ENCODE measurements at places on chromosomes 13 and 19.

DNA sequence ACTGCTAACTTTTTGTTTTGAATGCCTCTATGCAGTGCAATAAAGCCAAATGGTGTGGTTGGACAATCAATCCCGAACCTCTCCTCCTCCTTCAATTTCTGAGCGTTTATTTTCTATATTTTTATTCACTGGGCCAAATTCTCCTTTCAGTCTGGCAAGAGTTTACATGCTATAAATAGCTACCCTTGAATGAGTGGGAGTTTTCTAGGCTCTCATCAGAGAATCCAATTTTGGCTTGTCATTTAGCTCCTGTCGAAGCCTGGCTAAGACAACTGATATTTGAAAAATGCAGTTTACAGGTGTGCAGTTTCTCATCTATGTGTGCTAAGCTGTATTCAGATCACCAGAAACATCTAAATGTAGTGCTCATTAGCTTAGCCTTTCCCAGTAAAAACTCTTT lies 61.8 kb downstream of the OLFM4 start:
- DNase-seq = no peak

GRCh38 chr13:46181377-46181839 lies 569 bp downstream of the LCP1 start:
- DNase-seq = no peak

- DNase-seq = peak; percentile 56
Measured at GRCh38 chr13:66102864-66103263, 1127.3 kb downstream of the PCDH9 start.

DNA sequence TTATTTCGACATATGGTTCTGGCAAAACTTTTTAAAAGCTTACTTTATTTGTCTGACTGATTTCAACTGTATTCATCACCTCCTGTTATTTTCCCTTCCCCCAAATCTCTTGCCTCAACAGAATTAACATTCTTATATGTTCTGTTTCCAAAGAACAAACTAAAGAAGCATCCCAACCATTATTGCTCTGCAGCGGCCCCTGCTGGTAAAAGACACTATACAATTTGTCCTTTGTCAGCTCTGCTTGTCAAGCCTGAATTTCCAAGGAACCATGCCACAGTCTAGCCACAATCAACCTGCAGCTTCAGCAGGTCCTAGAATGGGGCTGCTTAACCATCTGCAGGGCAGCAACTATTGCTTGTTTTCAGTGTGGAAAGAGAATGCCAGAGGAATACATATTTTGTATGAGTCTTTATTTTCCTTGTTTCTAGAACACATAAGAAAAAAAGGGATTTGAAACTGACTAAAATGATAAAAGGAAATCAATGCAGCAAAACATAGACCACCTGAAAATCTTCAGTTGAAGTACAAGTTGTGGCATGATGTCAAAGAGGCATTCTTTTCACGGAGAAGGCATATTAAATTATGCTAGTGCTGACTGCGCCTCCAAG lies 845.3 kb downstream of the DIAPH3 start:
- DNase-seq = peak; percentile 68

DNA sequence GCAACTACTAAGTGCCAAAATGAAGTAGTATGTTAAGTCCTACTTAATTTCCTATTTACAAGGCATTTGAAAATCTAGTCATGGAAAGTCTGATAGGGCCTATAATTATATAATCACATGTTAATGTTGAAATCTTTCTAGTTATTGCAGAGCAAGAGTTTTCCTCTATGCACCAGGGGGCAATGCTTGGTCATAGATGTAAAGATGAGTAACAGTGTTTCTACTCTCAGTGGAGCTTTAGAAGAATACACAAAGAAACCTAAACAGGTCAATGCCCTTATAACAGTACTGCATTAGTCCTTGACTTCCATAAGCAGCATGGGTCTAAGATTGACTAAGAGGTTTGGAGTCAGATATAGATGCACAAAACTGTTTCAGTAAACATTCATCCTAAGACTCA lies 218.7 kb downstream of the KCTD12 start:
- DNase-seq = peak; percentile 71

DNA sequence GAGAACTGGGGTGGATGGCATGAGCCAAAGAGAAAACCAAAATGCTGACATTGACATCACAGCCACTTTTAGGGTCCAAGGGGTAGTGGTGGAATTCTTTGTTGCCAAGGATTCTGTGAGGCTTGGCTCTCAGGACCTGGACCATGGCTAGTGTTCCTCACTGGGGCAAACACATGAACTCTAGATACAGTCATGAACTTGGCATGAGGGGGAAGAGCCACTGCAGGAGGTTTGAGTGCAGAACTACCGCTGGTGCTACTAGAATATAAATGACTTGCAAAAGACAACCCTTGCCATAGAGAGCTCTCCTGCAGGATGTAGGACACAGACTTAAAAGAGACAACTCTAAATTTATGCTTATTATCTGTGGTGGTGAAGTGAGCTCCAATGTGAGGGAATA lies 29.8 kb upstream of the FRY start:
- no peak for DNase-seq

DNA sequence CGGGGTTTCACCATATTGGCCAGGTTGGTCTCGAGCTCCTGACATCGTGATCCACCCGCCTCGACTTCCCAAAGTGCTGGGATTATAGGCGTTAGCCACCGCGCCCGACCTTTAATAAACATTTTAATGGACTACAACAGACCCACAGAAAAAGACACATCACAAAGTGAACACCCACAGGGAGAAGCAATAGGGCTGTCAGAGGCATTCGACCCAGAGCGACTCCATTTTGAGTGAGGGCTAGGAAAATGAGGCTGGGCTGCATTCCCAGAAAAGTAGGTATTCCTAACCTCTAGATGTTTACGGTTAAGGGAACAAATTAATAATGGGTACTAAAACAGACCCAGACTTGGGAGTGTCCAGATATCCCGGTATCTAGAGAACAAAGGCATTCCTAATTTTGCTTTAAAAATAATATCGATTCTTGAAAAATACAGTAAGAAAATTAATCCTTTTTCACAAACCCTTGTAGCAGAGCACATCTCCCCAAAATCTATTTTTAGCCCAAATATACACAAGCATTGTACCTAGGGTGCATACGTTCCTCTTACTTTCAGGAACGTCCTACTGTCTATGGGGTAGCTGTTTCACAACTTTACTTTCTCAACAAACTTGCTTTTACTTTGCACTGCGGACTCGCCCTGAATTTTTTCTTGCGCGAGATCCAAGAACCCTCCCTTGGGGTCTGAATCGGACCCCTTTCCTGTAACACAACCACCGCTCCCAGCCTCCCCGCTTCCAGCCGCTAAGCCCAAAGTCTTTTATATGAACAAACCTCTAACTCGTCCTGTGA lies 811 bp upstream of the ZNF8 start:
- DNase-seq = no peak

- no peak for DNase-seq
Measured at GRCh38 chr13:46607768-46608564, 55.0 kb downstream of the LRCH1 start.

DNA sequence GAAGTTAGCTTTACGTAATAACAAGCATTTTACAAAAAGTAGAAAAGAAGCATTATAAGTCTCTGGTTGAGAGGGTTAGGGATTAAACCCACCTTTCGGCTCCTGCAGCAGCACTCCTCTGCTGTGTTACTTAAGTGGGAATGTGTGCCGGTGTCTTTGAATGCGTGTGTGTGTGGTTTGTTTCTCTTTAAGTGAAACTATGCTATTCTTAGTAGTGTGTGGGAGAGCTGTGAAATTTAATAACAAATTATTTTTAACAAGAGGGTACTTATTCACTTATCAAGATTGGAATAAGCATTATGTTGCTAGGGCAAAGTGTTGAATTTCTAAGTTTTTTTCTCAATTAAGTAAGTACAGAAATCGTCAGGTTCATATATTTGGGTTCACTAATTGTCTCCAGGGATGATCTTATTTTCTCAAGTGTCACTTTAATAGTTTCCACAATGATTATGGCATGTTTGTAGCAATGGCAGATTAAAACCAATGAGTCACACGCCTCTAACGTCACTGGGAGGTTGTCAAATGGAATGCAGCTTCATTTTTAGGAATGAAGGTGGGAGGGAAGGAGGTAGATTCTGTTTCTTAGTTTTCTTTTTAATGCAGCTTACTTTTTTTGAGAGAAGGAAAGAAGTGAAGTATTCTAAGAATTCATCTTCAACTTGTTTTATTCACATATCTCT lies 151.3 kb downstream of the LMO7 start:
- peak; percentile 66 for DNase-seq

- DNase-seq = no peak
Measured at GRCh38 chr13:110015253-110015652, 228.9 kb upstream of the IRS2 start.

GRCh38 chr19:12840091-12841079 lies 2.1 kb downstream of the MAST1 start:
- peak; percentile 67 for DNase-seq

- DNase-seq = no peak
Measured at GRCh38 chr13:25042151-25042865, 53.6 kb upstream of the PABPC3 start.

GRCh38 chr19:50661766-50662650 lies 12.8 kb downstream of the C19orf81 start:
- DNase-seq = no peak

GRCh38 chr13:39777527-39778061 lies 122.1 kb downstream of the COG6 start:
- peak; percentile 85 for DNase-seq

- DNase-seq = no peak
Measured at GRCh38 chr13:95237310-95237870, 63.9 kb downstream of the ABCC4 start.

- peak; percentile 87 for DNase-seq
Measured at GRCh38 chr13:33279414-33280278, 5.9 kb downstream of the STARD13 start.

DNA sequence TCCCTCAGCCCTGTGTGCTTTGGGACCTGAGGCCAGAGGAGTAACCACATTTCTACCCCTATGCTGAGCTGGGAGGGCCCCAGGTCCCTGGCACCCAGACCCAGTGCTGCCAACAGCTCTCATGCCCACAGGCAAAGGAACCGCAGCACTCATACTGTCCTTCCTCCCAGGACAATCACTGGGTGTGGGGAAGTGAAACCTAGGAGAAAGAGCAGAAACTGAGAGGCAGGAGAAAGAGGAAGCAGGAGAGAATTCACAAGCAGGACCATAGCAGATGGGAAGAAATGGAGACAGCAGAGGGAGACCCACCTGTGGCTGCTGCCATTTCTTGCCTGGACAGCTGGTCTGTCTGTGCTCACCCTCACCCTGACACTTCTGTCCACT lies 18.9 kb downstream of the CCDC97 start:
- DNase-seq = no peak

DNA sequence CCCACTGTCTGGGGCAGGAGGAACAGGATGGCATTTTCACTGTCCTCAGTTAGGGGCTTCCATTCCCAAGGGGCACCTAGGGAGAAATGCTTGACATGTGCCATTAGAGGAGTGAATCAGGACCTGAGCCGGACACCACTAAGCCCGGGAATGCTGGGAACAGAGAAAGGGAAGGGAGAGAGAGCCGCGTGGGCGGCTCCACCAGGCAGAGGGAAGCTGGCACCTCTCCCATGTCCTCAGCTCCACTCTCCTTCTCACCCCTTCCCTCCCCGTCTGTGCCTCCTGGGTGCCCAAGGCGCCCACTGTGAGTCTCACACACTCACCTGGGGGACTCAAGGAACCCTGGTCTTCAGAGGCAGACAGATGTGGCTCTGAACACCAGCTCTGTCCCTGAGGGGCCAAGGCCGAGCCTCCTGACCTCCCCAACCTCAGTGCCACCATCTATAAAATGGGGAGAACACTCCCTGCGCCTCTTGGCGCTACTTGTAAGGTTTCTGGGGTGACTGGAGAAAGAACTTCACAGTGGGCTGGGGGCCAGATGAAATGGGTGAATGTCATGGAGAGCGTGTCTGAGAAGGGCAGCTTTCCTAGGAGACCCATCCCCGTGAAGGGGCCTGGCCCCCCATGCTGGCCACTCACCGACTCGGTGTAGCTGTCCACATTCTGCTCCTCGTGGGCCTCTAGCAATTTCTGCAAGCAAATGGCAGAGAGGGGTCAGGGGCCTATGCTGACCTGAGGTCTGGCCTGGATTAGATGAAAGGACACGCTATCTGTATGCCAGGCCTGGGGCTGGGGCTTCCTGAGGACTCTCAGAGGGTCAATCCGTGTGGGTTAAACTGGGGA lies 5.3 kb upstream of the KPTN start:
- DNase-seq = no peak

DNA sequence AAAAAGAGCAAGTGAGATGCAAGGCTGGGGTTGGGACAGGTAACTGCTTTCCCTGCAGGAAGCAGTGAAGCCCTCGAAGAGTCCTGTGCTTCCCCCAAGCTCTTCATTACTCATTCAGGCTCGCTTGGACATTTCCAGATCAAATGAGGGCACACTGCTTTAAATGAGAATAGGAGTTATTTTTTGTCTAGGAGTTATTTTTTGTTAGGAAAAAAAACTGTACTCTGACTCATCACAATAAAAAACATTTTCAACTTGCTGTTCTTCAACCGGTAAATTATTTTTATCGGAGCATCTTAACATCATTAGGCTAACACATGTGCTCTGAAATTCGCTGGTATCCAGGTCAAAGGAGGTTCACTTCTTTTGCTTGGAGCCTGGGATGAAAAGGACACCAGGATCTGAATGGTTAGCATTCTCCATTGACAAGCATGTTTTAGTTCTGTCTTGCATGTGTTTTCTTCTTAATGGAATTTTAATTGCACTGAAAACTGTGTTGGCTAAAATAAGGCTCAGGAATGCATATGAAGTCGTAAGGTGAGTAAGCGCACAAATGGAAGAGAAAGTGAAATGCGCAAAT lies 80.7 kb upstream of the STK24 start:
- DNase-seq = no peak

DNA sequence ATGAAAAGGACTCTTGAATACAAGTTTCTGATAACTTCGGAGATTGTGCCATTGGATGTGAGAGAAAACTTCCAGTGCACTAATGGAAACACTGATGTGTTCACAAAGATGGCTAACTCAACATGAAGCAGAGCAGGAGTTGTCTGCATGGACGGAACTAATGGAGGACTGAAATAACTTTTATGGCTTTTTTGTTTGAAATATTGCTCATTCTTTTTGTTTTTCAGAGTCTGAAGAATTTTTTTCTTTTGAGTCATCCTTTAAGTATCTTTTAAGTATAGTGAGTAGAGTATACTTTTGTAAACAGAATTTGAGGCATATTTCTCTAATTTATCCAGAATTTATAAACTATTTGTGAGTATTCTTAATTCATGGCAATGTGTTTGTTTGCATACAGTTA lies 25.7 kb downstream of the CRYL1 start:
- DNase-seq = peak; percentile 21

DNA sequence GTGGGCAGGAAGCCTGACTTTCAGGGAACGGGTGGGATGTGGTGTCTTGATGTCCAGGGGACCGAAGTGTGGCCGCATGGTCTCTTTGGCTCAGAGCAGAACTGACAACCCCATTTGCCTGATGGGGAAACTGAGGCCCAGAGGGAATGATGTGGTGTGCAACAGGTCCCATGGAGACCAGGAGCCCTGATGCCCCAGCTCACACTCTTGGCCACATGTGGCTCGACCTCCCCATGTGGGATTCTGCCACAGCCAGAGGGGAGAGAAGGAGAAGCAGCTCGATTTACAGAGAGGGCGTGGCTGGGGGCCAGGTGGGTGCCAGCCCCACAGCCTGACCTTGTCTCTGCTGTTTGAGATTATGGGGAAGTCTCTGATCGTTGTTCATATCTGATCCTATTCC lies 128.1 kb downstream of the TEX29 start:
- DNase-seq = no peak

Measured in fibroblast of skin of scalp (primary cell).